ENCODE measurements at places on chromosomes 1 and 21. TPM values are rescaled to one million over a fixed set of nuclear protein-coding genes. Genes with fewer than 3 reads are reported as not detected.

Gene LRRC53
- not detected for total RNA-seq

GRCh38 chr1:237873487-237874211, 17.1 kb downstream of the ZP4 start:
- no peak for DNase-seq

- no peak for DNase-seq
These were observed 24.5 kb downstream of the SPOCD1 start for GRCh38 chr1:31791131-31791858.

DNA sequence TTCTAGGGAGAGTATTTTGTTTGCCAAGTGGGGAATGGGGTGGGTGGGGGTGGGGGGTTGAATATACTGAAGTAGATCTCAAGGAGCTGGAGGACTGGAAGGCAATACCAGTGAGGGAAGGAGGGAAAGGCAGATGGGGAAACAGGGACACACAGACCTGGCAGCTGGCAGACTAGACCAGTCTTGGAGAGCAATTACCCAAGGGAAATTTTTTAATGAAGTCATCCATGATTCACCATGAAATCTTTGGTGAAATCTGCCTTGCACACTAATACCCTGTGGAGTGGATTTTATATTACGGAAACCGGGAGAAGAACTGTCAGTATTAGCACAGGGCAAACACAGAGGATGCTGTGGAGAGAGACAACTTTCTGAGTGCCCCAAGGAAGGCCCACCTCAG, 29.7 kb upstream of the MARK1 start:
- no peak for DNase-seq

Gene LRRC39
- 0.45 TPM for total RNA-seq

GRCh38 chr1:8423269-8423691, 105.4 kb downstream of the SLC45A1 start:
- peak; percentile 53 for DNase-seq

GRCh38 chr1:226406401-226406881, 1.5 kb downstream of the PARP1 start:
- DNase-seq: peak; percentile 35

- DNase-seq: peak; percentile 35
These were observed 16.7 kb downstream of the LPAR3 start for GRCh38 chr1:84876353-84876752.

Gene NPHS2
- total RNA-seq: not detected

DNA sequence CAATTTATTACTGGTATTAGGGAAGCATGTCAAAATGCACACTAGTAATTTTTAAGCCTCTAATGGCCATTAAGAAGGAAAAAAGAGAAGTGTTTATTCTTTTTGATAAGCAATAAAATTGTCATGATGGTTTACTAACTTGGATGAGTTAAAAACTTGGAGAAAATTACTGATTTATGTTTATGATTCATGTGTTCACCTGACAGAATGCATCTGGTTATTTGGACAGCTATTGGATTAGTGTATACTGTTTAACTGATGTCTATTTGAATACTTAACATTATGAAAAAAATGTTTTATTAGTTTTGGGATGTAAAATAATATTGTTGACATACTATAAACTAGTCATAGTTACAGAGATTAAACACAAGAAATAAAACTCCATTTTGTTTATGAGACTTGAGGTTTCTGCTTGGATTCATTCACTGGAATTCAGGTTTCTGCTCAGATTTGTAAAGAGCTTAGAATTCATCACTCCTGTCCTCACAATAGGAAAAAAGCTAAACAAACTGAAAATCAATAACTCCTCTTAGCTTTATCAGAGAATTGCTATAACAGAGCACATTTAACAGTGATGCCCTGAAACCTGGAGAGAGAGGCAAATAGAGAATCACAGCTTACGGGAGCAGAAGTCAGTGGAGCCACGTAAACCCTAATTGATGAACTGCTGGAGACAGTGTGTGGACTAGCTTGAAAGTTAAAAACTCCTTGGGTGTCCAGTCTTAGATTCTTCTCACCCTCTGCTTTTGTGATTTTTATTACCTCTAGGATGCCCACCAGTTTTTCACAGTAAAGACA, 56.7 kb downstream of the RALGPS2 start:
- no peak for DNase-seq

GRCh38 chr1:98660940-98661543, 479 bp upstream of the SNX7 start:
- no peak for DNase-seq

Gene ZBTB8OS
- 50.5 TPM for total RNA-seq

DNA sequence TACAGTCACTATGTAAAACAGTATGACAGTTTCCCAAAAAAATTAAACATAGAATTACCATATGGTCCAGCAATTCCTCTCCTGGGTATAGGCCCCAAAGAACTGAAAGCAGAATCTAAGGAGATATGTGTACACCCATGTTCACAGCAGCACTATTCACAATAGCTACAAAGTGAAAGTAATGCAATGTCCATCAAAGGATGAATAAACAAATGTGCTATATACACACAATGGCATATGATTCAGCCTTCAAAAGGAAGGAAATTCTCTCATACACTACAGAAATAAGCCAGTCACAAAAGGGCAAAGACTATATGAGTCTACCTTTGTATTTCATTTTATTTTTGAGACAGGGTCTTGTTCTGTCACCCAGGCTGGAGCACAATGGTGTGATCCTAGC, 120.4 kb downstream of the TOMM20 start:
- no peak for DNase-seq

- no peak for DNase-seq
These were observed 9.3 kb upstream of the F3 start for GRCh38 chr1:94550800-94551241.

- no peak for DNase-seq
These were observed 6.4 kb upstream of the E2F2 start for GRCh38 chr1:23537296-23537973.

GRCh38 chr1:98054786-98055185, 134.0 kb upstream of the DPYD start:
- DNase-seq: no peak

DNA sequence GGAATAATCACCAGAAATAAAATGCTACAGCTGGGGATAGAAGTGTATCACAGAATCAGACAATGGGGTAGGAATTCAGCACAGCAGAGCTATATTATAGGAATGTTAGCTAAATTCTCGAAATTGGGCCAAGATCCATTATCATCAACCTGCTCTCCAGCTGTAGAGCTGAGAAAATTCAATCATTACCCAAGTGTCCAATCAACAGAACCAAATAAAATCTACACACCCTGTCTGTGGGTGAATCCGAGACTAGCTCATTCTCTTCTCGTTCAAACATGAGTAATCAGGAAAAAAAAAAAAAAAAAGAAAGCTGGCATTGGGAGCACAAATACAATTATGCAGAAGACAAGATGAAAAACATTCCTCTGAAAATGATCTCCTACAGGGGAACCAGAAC, 119.2 kb downstream of the CDC7 start:
- DNase-seq: no peak

- no peak for DNase-seq
These were observed 285.1 kb downstream of the RYR2 start for GRCh38 chr1:237327061-237327460.

- peak; percentile 25 for DNase-seq
These were observed 41.5 kb upstream of the HAO2 start for GRCh38 chr1:119327094-119327449.

DNA sequence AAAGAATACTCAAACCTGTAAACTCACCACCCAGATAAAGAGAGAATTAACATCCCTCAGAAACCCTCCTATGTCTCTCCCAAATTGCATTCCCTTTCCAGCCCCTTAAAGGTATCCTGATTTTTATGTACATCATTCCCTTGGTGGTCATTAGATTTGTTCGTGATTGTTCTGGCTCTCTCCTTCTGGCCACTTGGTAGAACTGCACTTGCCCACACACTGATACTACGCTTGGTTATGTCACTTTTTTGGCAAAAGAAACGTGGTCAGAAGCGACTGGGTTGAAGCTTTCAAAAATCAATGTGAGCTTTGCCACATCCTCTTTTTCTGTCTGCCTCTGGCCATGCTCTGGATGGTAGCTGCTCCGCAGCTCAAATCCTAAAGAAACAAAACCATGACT, 76.3 kb downstream of the KRTAP19-8 start:
- DNase-seq: no peak

DNA sequence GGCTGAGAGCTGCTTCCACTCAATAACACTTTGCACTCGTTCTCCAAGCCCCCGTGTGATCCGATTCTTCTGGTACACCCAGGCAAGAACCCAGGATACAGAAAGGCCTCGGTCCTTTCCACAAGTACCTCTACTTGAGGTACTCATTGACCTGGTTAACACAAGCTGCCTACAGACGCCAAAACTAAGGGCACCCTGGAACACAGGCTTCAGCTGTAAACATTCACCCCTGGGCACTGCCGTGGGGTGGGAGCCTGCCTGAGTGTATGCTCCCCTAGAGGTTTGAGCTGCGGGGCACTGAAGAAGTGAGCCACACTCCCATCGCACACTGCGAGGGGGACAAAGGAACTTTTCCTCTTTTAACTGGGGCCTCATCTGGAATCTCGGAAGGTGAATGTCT, 30.5 kb downstream of the LRRC3 start:
- no peak for DNase-seq

DNA sequence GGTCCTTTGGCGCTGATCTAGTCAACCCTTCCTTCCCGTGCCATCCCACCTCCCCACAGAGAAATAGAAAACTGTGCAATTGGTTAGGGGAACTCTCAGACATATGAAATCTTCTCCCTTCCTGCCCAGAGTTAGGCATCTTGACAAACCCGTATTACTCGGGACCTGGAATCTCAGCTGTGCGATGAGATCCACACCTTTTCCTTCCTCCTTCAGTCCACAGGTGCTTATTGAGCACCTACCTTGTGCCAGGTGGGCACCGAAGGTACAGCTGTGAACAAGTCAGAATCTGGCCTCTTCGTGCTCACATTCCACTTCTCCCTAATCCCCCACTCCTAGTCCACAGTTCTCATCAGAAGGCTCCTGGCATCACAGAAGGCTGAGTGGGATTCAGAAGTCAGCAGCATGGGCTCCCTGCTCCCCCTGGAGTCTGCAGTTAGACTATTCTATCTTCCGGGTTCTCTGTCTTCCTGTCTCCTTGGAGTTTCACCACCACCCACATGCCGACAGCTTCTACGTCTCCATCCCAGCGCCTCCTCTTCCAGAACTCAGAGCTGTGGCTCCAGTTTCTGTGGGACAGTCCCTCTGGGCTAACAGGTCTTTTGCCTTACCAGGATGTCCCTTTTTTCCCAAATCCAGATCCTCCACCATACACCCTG, 23.0 kb downstream of the KNCN start:
- no peak for DNase-seq

Gene FBXO44
- total RNA-seq: 42.3 TPM

DNA sequence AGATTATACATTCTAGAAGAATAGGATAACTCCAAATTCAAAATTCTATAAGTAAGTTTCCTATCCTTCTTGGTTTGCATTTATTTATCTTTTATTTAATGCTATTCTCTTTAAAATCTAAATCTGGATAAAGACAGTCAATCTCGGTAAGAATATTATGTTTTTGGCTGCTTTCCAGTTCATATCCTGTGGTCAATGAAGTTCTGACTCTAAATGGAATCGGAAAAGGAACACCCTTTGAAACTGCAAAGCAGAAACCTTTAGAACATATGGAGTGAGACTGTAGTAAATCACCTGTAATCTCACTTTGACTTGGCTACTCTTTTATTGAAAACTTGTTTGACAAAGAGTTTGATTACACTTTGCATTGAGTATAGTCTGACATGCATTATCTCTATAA, 85.2 kb downstream of the KIFAP3 start:
- no peak for DNase-seq

- peak; percentile 62 for DNase-seq
These were observed 569 bp upstream of the WARS2 start for GRCh38 chr1:119141020-119141424.

Gene FTCD
- 0.37 TPM for total RNA-seq

Gene GRHL3
- not detected for total RNA-seq

Gene CRNN
- not detected for total RNA-seq

GRCh38 chr1:11059155-11059967, 457 bp downstream of the SRM start:
- peak; percentile 30 for DNase-seq

Gene LDLRAD2
- total RNA-seq: not detected

GRCh38 chr1:6489799-6490180, 1.7 kb downstream of the PLEKHG5 start:
- DNase-seq: peak; percentile 83

- DNase-seq: peak; percentile 53
These were observed 32.3 kb downstream of the VWA5B1 start for GRCh38 chr1:20322825-20323612.

DNA sequence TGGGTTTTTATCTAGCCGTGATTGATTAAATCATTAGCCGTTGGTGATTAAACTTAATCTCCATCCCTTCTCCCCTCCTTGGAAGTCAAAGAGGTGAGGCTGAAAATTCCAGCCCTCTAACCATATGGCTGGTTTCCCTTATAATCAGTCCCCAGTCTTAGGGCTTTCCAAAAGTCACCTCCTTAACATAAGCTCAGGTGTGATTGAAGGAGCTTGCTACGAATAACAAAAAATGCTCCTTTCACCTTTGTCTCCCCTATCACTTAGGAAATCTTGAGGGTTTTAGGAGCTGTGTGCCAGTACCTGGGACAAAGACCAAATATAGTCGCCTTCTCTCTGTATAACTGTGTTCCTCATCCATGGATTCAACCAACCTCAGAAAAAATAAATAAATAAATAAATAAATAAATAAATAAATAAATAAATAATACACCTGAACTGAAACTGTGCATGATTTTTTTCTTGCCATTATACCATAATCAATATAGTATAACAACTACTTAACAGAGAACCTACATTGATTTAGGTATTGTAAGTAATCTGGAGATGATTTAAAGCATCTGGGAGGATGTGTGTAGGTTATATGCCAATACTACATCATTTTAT, 82.2 kb downstream of the PAPPA2 start:
- DNase-seq: no peak

DNA sequence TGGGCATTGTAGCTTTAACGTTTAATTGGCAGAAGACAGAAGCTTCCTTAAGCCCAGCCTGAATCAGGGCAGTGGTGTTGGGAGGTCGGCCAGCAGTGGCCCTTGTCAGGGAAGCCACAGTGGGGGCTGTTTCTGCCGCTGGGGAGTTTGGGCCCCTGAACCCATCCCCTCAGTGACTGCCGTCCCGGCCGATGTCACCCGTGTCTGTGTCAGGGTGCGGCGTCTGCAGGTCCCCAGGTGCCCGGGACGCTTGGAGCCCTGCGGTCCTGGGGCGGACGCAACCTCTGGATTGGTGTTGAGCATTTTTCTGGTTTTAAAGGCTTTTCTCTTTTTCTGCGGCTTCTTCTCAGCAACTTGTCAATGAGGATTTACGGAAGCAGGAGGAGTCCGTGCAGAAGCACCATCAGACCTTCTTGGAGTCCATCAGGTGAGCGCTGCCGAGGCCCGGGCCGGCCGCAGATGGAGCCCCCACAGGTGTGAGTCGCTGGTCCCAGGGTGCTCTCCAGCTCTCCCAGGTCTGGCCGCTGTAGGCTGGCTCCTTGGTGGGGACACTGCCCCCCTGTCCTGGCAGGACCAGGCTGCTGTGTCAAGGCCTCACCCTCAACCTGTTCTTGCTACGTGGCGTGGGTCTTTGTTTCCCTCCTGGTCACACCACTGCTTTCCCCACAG, 2.3 kb downstream of the ATAD3C start:
- DNase-seq: no peak

Gene SZRD1
- total RNA-seq: 171 TPM
